Activated T-helper 9 cell treated with anti-CD3 and anti-CD28 coated beads, Interleukin-2, amount 50 U/mL, for 16 hours (primary cell): ENCODE measurements at places on chromosomes 7 and 10.

DNA sequence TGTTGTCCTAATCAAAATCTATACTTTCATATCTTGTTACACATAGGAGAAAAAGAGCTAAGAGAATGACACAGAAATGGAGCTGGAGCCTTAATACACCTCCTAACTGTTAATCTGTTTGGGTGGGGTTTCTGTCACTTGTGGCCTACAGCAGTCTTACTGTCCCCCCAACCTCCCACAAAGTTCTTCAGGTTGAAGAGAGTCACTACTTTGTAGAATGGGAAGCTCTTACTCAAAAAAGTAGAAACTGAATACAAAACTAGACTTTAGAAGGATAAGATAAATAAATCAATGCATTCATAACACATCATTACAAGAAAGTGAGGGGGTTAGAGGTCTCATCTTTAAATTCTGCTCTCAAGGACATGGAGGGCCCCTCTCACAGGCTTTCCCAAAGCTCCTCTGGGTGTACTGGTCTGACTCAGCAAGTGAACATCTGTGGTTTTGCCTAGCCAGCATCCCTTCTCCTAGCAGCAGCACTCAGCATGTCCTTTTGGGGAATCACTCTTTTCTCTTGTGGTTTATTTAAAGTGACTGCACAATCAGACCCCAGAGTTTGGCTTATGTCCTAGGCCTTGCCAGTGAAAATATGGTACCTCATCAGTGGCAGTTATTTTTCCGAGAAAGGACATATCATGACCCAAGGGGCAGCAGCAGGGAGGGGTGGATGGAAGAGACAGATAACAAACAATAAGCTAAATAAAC is 2.0 kb upstream of the BLVRA start:
- DNase-seq = no peak

- no peak for DNase-seq
Measured at GRCh38 chr10:58980826-58981415, 195.5 kb upstream of the PHYHIPL start.

DNA sequence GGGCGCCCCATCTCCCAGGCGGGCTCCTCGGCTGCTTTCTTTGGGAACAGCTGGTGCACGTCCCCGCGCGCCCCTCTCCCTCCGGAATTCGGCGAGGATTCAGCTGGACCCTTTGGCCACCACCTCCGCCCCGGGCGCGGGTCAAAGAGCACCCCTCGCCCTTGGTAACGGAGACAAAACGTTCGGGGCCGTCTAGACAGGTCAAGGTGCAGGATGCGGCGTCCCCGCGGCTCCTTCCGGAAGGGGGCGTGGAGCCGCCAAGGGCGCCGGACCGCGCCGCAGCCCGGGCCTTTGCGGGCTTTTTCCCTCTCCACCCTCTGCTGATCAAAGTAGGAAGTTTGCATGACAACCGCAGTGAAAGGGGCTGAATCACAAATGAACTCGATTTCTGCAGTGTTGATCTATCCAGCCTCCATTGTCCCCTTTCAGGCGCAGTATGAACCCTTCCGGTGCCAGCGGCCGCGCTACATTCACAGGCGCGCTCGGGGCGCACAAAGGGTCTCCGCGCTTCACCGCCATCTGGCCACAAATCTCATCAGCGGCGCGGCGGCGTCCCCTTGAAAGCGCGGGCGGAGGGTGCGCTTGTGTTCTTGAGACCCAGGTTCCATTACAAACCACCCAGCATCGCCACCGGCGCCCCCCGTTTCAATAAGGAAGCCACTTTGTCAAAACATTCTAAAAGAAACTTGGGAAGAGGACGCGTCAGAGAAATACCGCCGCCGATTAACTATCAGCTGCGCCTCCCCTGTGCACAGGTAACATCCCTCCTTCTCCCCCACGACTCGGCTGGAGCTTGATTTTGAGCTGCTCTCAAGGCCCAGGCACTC is 36.4 kb downstream of the CNPY1 start:
- DNase-seq = no peak

GRCh38 chr7:91314591-91315323 is 50.5 kb downstream of the FZD1 start:
- DNase-seq = no peak

DNA sequence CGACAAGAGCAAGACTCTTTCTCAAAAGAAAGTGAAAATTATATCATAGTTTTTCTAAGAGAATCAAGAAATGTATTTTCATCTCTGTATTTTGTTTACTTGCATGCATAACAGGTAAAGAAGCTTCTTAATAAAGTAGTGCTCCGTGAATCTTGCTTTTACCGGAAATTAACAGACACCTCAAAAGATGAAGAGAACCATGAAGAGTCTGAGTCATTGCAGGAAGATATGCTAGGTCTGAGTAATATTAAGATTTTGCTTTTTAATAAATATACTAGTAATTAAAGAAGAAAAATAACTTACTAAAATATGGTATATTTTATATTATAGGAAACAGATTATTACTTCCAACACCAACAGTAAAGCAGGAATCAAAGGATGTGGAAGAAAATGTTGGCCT is 39.5 kb upstream of the STOX1 start:
- DNase-seq = no peak

GRCh38 chr10:18713077-18713476 is 53.8 kb downstream of the ARL5B start:
- no peak for DNase-seq

GRCh38 chr7:146937836-146938235 is 821.2 kb downstream of the CNTNAP2 start:
- no peak for DNase-seq

- no peak for DNase-seq
Measured at GRCh38 chr10:24449321-24449740, 240.4 kb downstream of the KIAA1217 start.

DNA sequence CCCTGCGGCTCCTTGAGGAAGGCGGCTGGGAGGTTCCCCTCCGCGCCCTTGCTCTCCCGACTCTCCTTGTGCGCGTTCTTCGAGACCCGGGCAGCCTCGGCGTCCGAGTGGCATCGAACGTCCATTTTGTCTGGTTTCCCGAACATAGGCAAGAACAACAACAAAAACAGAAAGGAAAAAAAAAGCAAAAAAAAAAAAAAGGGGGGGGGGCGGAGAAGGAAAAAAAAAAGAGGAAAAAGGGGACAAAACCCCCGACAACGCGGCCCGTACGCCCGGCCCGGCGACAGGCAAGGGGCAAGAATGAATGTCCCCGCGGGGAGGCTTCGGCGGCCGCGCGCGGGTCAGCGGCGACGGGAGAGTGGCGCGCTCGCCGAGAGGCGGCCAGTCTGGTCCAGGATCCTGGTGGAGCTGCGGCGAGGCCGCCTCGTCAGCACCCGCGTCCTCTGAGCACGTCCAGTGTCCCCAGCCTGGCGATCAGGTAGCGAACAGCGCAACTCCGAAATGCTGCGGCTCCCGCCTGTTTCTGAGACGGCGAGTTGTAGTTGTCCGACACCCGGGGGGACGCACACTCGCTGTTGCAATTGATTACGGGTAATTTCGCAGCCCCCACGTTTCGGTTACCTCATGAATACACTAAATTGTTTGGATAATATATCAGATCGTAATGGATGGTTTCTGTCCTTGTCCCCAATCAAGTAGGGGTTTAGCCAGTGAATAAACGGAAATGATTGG is at the start of gene VAX1:
TSS of gene VAX1 (minus strand) at position 360 of the 732 bp plus-strand sequence. CDS start at position 146, 214 bp downstream.
- DNase-seq = no peak

DNA sequence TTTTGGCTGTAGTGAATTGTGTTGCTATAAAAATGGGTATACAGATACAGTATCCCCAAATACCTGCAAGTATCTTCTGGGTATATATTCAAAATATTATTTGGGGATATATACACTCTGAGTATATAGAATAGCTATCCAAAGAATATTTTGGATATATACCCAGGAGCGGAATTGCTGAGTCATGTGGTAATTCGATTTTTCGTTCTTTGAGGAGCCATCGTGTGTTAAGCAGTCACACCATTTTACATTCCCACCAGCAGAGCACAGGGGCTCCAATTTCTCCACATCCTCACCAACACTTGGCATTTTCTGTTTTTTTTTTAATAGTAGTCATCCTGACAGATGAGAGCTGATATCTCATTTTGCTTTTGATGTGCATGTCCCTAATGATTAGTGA is 61.9 kb downstream of the TEX36 start:
- DNase-seq = no peak

GRCh38 chr10:21364196-21365114 is 161.0 kb downstream of the SKIDA1 start:
- no peak for DNase-seq
